ENCODE measurements at places on chromosomes 1 and 21. TPM values are rescaled to one million over a fixed set of nuclear protein-coding genes. Genes with fewer than 3 reads are reported as not detected.

DNA sequence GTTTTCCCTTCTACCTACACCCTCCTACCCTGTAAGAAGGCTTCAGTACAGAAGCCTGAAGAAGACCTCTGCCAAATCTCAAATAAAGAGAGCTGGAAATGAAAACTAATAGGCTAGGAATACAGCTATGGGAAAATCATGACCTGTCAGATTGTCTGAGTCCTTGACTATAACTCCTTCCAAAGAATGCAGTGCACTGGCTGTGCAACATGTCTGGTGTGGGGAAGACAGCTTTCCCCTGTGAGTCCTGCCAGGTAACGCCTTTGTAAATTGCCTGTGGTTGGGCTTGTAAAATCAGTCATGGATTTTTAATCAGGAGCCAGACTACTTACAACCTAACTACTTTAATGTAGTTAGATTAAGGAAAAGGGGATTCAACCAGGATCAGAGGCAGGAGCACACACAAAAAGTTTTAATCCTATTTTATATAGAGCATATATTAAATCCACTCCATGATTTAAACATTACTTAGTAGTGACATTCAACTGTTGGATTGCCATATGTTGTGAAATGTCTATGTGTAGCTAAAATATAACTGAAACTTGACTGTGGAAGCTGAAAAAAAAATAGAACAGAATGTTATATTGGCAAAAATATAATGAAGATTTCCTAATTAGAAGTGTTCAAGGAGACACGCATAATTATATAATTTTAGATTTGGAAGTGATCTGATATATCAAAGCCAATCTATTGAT, 1667.8 kb downstream of the KCNT2 start:
- no peak for DNase-seq

GRCh38 chr1:92136341-92136740, 56.2 kb downstream of the BTBD8 start:
- DNase-seq = no peak

DNA sequence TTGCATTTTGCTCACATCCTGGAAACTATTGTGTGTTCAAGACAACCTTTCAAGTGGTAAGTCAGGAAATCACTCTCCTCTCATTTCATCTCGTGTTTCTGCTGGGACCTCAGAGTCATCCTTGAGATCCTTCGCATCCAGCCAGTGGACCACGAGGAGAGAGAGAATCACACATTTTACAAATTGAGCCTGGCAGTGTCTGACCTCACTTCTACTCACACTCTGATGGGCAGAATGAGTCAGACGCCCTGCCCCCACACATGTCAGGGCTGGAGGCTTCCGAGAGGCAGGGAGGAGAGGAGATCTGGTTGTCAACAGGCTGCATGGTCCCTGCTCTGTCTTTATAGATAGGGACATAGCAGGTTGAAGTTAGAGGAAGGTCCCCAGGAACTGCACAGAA, 509.7 kb downstream of the AJAP1 start:
- DNase-seq = no peak

- DNase-seq = peak; percentile 5
Observed at GRCh38 chr21:21383126-21383525, 384.9 kb downstream of the NCAM2 start.

GRCh38 chr21:22711636-22712035, 1713.4 kb downstream of the NCAM2 start:
- no peak for DNase-seq

- DNase-seq = no peak
Observed at GRCh38 chr1:175494011-175494554, 249.3 kb downstream of the TNR start.

DNA sequence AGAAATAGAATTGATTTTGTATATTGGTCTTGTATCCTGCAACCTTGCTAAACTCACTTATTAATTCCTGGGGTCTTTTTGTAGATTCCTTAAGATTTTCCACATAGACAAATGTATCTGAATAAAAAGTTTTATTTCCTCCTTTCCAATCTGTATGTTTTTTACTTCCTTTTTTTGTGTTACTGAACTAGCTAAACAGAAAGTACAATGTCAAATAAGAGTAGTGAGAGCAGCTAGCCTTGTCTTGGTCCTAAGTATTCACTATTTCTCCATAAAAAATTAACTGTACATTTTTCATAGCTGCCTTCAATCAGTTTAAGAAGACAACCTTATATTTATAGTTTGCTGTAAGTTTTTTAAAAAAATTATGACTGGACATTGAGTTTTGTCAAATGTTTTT, 74.9 kb downstream of the FASLG start:
- no peak for DNase-seq

Gene FCAMR
- total RNA-seq = not detected

Gene LAMC2
- 2.2 TPM for total RNA-seq

Gene SUSD4
- total RNA-seq = 0.29 TPM

Gene CLCN6
- total RNA-seq = 6.2 TPM
